Activated CD4-positive, alpha-beta T cell treated with anti-CD3 and anti-CD28 coated beads for 36 hours (primary cell): ENCODE measurements at places on chromosomes 7 and 10. TPM values are rescaled to one million over a fixed set of nuclear protein-coding genes. Genes with fewer than 3 reads are reported as not detected.
A peak's percentile ranks its signal among the peaks of the same experiment; 100 is the strongest.

DNA sequence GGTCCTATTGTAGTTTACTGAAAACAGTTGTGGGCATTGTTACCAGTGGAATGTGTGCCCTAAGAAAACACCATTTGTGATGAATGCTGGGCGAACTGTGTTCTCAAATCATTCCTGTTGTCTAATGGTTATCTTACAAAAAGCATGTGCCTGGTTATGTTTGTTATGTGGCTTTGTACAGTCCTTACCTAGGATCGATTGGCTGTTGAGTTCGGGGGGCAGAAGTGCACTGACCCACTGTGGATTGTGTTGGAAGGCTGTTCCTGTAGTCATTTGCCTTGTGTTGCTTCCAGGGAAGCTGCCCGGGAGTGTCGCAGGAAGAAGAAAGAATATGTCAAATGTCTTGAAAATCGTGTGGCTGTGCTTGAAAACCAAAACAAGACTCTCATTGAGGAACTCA lies 84.3 kb downstream of the CREM start:
- DNase-seq: no peak
- H3K4me3 ChIP-seq: no peak overlapping the region
- H3K4me1 ChIP-seq: peaks cover 32% of the 10 kb centered on the region

The NKX1-2 gene
- not detected for total RNA-seq

DNA sequence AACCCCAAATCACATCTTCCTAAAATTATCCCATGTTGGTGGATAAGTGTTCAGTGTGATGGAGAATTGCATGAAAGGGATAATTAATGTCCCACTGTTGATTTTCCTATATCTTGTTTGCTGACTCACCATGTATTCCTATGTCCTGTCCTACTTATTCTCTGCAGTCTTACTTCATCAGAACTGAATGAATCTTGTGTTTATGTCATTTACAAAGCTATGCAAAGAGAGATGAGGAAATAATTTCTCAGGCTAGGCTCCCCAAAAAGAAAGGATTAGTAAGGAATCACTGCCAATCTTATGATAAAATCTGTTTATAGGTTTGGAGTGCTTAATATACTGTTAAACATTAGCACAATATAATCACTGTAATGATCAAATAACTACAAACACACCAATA lies 360.8 kb downstream of the CRPPA start:
- H3K27ac ChIP-seq: no peak overlapping the region
- no peaks in the 10 kb centered on the region for H3K36me3 ChIP-seq
- no peaks in the 10 kb centered on the region for H3K4me1 ChIP-seq
- DNase-seq: no peak
- H3K27me3 ChIP-seq: no peaks in the 10 kb centered on the region

- H3K27me3 ChIP-seq: peaks cover 2% of the 10 kb centered on the region
- no peak overlapping the region for H3K4me3 ChIP-seq
- no peak overlapping the region for H3K27ac ChIP-seq
These were observed 227.6 kb upstream of the IMMP2L start for GRCh38 chr7:111789870-111790269.

- DNase-seq: no peak
- peaks cover 10% of the 10 kb centered on the region for H3K27me3 ChIP-seq
- no peaks in the 10 kb centered on the region for H3K36me3 ChIP-seq
- no peak overlapping the region for H3K27ac ChIP-seq
- H3K4me3 ChIP-seq: no peak overlapping the region
These were observed 17.7 kb upstream of the FXYD4 start for GRCh38 chr10:43353495-43354329.

DNA sequence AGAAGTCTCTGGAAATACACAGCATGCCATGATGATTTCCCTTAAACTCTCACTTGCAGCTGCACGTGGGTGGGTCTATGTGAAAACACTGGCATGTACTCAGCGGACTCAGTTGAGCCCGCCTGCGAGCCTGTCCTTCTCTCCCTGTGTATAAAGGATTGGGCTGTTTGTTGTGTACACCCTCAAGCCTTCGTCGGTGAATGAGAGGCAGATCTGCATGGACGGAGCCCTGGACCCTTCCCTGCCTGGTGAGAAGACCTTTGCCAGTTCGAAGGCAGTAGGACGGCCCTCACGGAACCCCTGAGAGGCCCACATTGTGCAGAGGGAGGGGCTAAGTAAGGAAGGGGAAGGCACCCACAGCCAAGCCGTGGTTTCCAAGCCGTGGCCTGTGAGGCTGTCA lies 121.2 kb downstream of the WDFY4 start:
- no peak for DNase-seq
- H3K27me3 ChIP-seq: no peaks in the 10 kb centered on the region
- H3K36me3 ChIP-seq: no peaks in the 10 kb centered on the region
- H3K4me3 ChIP-seq: no peak overlapping the region
- H3K27ac ChIP-seq: no peak overlapping the region

GRCh38 chr7:2009541-2010001 lies 223.2 kb downstream of the MAD1L1 start:
- DNase-seq: no peak
- H3K27me3 ChIP-seq: no peaks in the 10 kb centered on the region
- no peaks in the 10 kb centered on the region for H3K36me3 ChIP-seq

DNA sequence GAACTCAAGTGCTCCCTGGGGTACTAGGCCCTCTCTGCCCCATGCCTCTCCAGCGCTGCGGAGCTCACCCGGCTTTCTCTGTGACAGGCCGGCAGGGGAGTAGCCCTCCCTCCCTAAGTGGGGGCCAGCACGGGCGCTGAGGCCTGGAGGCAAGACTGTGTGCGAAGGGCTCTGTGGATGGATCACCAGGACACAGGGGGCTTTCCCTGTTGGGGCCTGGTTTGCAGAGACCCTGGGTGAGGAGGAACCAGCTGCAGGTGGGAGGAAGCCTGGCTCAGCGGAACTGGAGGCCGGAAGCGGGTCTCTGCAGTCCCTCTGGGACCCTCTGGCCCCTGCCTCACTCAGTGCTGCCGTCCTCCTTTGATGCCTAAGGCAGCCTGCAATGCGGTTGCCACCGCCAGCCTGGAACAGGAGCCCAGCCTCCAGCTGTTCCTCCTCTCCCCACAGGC lies 106.0 kb downstream of the CYTH3 start:
- H3K27ac ChIP-seq: no peak overlapping the region
- DNase-seq: no peak
- H3K36me3 ChIP-seq: no peaks in the 10 kb centered on the region
- no peak overlapping the region for H3K4me3 ChIP-seq
- H3K4me1 ChIP-seq: peaks cover 2% of the 10 kb centered on the region

The PILRB gene
- total RNA-seq: 30.5 TPM

- no peak for DNase-seq
- H3K27ac ChIP-seq: no peak overlapping the region
- no peak overlapping the region for H3K4me3 ChIP-seq
- no peaks in the 10 kb centered on the region for H3K36me3 ChIP-seq
- peaks cover 4% of the 10 kb centered on the region for H3K27me3 ChIP-seq
These were observed 130.3 kb upstream of the POT1 start for GRCh38 chr7:125059861-125060456.

DNA sequence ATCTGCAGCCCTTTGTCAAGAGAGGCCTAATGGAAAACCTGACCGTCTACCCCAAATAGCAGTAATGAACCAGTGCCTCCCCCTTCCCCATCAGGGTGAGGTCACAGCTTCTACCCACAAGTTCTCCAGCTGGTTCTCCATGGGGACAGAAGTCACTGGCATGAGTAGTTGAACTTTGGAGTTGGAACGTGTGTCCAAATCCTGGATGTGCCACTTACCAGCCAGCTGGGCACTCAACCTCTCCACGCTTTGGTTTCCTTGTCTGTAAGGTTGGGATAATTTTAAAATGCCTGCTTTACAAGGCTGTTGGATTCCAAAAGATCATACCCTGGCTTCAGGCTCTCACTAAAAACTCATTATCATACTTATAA lies 25.6 kb downstream of the PRLHR start:
- H3K4me3 ChIP-seq: no peak overlapping the region
- H3K27me3 ChIP-seq: no peaks in the 10 kb centered on the region
- H3K36me3 ChIP-seq: no peaks in the 10 kb centered on the region
- peaks cover 4% of the 10 kb centered on the region for H3K4me1 ChIP-seq
- H3K27ac ChIP-seq: no peak overlapping the region

The MGAM2 gene
- not detected for total RNA-seq

The TMEM270 gene
- not detected for total RNA-seq

The GPR26 gene
- not detected for total RNA-seq

DNA sequence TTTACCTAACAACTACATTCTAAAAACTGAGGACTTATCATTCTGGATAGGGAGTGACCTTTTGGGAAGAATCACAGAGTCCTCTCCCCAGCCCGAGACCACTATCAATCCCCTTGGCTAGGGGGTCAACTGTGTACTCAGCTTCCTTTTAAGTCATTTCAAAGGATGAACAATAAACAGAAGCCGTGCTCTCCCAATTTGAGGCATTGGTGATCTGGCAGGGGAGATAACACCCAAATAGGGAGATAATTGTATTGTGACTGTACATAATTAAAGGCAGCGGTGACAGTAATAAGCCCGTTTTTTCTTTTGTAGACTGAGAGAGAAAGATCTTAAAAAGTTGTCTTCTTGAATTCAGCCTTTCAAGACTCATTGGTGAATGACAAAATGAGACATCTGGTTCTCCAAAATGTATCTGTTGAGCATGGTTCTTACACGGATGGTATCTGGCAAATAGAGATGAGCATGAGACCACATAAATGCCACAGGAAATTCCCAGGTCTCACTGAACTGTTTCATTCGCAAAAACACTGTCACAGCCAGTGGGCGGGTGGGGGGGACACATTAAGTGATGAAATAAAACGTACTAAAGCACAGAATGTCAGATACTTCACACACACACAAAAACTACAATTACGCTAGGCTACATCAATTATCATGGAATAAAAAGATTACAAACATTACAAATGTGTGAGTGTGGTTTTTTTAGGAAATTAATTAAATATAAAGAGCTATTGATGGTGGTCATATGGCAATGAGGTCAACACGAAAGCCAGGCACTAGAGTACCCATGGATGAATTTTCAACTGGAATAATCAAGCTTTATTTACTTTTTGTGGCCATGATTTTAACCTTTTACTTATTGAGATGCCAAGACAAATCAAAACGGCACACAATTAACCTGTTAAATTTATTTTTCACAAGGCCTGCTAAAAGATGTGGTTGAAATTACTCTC lies 108.4 kb downstream of the HIPK2 start:
- peak; percentile 51 for DNase-seq
- peaks cover 3% of the 10 kb centered on the region for H3K36me3 ChIP-seq
- H3K4me3 ChIP-seq: peak overlapping the region; percentile 20
- peaks cover 44% of the 10 kb centered on the region for H3K4me1 ChIP-seq
- H3K27ac ChIP-seq: peak overlapping the region; percentile 89
- H3K27me3 ChIP-seq: no peaks in the 10 kb centered on the region

GRCh38 chr10:69451209-69451783 lies at the start of gene TSPAN15:
TSPAN15 (plus strand) TSS chr10:69451465; CDS start chr10:69451595, 130 bp downstream.
- H3K4me1 ChIP-seq: peaks cover 13% of the 10 kb centered on the region
- H3K27ac ChIP-seq: no peak within 1 kb of the TSS
- H3K4me3 ChIP-seq: peak within 1 kb of the TSS; percentile 75
- H3K36me3 ChIP-seq: no peaks in the 10 kb centered on the region
- H3K27me3 ChIP-seq: peaks cover 4% of the 10 kb centered on the region
